ENCODE measurements at places on chromosomes 16 and 17. TPM values are rescaled to one million over a fixed set of nuclear protein-coding genes. Genes with fewer than 3 reads are reported as not detected.
A peak's percentile ranks its signal among the peaks of the same experiment; 100 is the strongest.

CMTM1 gene
- 0.19 TPM for polyA plus RNA-seq

- no peak for DNase-seq
Measured at GRCh38 chr17:4393806-4394205, 27.3 kb upstream of the UBE2G1 start.

GRCh38 chr16:65754820-65755691, 611.4 kb upstream of the CDH5 start:
- no peak for DNase-seq

- DNase-seq: no peak
Measured at GRCh38 chr16:75482434-75483205, 12.6 kb downstream of the CHST6 start.

- DNase-seq: no peak
Measured at GRCh38 chr16:13718748-13719147, 201.2 kb upstream of the ERCC4 start.

DNA sequence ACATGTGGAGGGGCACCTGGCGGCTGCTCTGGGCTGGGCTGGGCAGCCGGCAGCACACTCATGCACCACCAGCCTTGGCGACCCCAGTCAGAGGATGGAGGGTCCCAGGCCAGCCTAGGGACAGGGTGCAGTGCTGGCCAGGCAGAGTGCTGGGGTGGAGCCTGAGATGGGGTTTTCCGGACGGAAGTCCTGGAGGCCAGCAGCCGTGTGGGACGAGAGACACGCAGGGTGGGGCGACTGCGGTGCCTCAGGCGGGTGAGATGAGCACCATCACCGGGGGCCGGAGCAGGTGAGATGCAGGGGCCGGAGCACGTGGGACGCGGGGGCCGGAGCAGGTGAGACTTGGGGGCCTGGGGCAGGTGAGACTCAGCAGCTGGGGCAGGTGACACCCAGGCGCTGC, 55.2 kb downstream of the LMF1 start:
- DNase-seq: no peak

GRCh38 chr16:68790944-68791343, 52.4 kb upstream of the TANGO6 start:
- no peak for DNase-seq

FSCN2 gene
- polyA plus RNA-seq: 0.95 TPM

C17orf107 gene
- 0.44 TPM for polyA plus RNA-seq

DNA sequence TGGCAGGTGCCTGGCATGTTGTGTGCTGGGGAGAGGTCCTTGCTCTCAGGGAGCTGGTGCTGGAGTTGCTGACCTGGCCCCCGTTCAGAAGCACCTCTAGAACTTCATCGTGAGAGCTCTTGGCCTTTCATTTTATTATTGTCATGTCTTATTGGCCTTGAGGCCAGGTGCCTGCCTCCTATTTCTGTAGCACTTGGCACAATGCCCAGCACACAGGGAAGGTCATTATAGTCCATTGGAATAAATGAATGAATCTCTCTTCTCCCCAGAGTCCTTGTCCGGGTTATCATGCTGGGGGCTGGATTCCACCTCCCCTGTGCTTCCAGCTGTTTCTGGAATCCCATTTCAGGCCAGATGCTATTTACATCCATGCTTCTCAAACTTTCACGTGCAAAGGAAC, 169.2 kb downstream of the HAPSTR1 start:
- DNase-seq: peak; percentile 21

DNA sequence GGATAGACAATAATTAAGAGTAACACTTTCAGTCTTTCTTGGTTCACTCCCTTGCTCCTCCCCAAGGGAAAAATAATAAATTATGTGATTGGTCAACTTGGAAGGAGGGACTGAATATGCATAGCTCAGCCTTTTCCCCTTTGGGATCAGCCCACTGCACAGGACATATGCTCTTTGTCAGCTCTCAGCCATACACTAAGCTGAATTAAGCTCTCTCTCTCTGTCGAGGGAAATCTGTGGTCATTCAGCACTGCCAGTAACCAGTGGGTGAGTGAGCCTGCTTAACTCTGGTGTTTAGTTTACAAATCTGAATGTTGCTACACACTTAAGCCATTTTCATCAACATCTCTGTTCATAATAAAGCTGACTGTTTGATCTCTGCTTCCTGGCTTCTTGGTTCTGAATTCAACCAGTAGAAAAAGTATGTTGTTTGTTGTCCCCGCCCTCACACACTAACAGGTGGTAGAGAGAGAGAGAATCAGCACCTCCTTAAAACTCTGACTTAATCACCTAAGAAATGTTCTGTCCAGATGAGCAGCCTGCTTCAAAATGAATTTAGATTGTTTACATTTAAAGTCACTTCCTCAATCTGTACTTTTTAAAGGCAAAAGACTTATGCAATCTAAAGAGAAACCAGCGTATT, 102.3 kb upstream of the C17orf78 start:
- no peak for DNase-seq

DNA sequence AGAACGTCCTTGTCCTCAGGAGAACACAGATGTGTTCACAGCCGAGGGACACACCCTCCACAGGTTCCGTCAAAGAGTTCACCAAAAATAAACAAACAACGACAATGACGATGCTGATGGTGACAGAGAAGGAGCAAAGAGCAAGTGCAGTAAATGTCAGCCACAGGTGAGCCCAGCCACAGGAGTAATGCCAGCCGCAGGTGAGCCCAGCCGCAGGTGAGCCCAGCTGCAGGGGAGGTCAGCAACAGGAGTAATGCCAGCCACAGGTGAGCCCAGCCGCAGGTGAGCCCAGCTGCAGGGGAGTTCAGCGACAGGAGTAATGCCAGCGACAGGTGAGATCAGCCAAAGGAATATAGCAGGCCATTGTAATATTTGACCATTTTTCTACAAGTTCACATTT, 315.2 kb downstream of the FOXL1 start:
- DNase-seq: no peak

- no peak for DNase-seq
Measured at GRCh38 chr16:58318391-58318790, 23.6 kb upstream of the PRSS54 start.

ZNF750 gene
- polyA plus RNA-seq: 0.15 TPM

AOC3 gene
- polyA plus RNA-seq: 16.0 TPM

KRT16 gene
- polyA plus RNA-seq: 0.12 TPM

SULT1A2 gene
- polyA plus RNA-seq: 0.28 TPM

GRCh38 chr17:307295-307691, 45.3 kb downstream of the RPH3AL start:
- no peak for DNase-seq

TM4SF5 gene
- not detected for polyA plus RNA-seq

GRCh38 chr16:54275956-54276355, 10.6 kb downstream of the IRX3 start:
- no peak for DNase-seq

GRCh38 chr17:31673076-31673475, 186.0 kb downstream of the COPRS start:
- DNase-seq: no peak

- DNase-seq: peak; percentile 72
Measured at GRCh38 chr17:73710095-73710592, 65.9 kb upstream of the SDK2 start.

BCAR1 gene
- 54.6 TPM for polyA plus RNA-seq

GRCh38 chr16:4212934-4213296, 29.0 kb downstream of the SRL start:
- no peak for DNase-seq

- DNase-seq: no peak
Measured at GRCh38 chr16:35533683-35534082, 2074.3 kb downstream of the TP53TG3F start.
